Stimulated activated CD4-positive, alpha-beta T cell treated with anti-CD3 and anti-CD28 coated beads, Interleukin-12 subunit alpha, Interleukin-12 subunit beta, amount 100 ng/mL, for 4 hours (primary cell): ENCODE measurements at places on chromosomes 3 and 15.

DNA sequence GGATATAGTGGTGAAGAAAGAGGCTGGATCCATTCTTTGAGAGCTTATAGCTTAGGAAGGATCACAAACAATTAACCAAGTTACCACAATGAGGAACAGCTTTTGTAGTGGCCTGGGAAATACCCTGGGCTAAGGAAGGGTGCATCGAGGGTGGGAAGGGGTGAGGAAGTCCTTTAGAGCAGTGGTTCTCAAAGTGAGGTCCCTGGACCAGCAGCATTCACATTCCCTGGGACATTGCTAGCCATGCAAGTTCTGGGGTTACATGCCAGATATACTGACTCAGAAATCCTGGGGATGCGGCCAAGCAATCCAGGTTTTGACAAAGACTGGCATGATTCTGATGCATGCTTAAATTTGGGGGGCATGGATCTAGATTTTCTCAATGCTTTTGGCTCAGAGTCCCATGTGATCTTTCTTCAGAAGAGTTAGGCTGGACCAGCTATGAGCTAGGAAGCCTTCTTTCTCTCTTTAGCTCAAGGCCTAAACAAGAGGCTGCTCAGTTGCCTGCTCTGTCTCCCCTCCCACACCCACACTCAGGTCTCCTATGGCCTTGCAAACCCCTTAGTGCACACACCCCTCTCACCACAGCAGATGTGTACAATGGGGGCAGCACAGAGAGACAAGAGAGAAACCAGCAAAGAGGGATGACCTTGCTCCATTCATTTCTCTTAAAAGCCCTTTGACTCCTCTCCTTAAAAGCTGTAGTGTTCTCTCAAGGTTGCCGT is 1.8 kb upstream of the CCR1 start:
- DNase-seq = no peak

- DNase-seq = no peak
Observed at GRCh38 chr15:94004697-94005096, 226.7 kb upstream of the MCTP2 start.

GRCh38 chr3:156586905-156587759 is 32.2 kb upstream of the SSR3 start:
- DNase-seq = no peak

GRCh38 chr15:73950479-73950830 is 24.2 kb downstream of the LOXL1 start:
- DNase-seq = no peak

GRCh38 chr15:34986326-34986725 is 1.8 kb downstream of the ZNF770 start:
- no peak for DNase-seq

GRCh38 chr15:30073915-30074314 is 8.8 kb upstream of the GOLGA8J start:
- no peak for DNase-seq

- DNase-seq = no peak
Observed at GRCh38 chr3:99324636-99325203, 313.7 kb upstream of the COL8A1 start.

- DNase-seq = no peak
Observed at GRCh38 chr3:87009271-87009670, 18.3 kb upstream of the VGLL3 start.

- no peak for DNase-seq
Observed at GRCh38 chr3:31184261-31185061, 290.0 kb upstream of the GADL1 start.

- no peak for DNase-seq
Observed at GRCh38 chr15:33159726-33160453, 34.6 kb downstream of the FMN1 start.
